Urothelium cell line (cell line): ENCODE measurements at places on chromosomes 3 and 15.

GRCh38 chr3:172142864-172143451, 103.6 kb downstream of the FNDC3B start:
- DNase-seq: no peak

DNA sequence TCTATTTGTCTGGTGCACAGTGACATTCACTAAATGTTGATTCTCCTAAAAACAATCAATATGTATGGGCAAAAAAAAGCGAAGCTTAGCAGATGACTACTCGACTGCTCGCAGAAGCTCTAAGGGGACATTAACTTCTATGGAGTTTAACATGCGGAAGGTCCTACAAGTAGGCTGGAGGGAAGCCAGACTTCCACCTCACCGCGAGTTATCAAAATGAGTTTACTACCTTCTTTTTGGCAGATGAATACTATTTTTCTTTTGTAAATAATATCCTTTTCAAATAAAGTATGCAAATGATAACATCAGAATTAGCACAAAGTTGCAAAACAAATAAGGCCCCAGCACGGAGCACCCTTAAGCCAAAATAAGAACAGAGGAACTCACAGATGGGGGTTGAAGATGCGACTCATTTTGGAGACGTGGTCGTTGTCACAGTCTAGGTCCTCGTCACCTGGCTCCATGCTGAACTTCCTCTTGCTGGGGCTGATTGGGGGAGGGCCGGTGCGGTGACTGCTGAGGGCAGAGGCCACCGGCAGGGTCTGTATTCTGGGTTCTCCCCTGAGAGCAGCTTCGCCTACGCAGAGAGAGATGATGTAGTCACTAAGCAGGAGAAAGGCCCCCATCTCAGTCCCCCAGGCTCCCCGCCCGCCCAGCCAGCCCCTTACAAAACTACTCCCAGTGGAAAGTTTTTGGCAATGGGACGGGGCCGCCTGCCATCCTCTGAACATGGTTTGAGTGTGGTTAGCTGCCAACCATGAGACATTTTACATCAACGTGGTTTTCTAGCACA, 42.1 kb downstream of the VGLL4 start:
- DNase-seq: no peak

DNA sequence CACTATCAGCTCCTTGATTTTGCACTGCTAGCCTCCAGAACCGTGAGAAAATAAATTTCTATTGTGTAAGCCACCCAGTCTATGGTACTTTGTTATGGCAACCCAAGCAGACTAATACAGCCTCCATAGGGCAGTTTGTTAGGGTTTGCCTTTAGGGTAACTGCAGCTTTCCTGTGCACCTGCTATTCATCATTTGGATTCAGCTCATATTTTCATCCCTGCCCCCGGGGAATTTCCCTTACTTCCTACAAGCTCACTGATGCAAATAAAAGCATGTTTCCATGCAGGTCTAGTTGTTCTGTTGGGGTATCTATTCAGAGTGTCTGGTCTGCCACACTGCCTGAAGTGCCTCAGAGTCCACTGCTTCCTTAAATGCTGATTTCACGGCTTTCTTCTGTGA, 48.6 kb upstream of the ATOSA start:
- DNase-seq: no peak

- no peak for DNase-seq
Observed at GRCh38 chr3:66856533-66856932, 141.6 kb upstream of the KBTBD8 start.

GRCh38 chr3:11776346-11776745, 70.3 kb downstream of the TAMM41 start:
- no peak for DNase-seq

DNA sequence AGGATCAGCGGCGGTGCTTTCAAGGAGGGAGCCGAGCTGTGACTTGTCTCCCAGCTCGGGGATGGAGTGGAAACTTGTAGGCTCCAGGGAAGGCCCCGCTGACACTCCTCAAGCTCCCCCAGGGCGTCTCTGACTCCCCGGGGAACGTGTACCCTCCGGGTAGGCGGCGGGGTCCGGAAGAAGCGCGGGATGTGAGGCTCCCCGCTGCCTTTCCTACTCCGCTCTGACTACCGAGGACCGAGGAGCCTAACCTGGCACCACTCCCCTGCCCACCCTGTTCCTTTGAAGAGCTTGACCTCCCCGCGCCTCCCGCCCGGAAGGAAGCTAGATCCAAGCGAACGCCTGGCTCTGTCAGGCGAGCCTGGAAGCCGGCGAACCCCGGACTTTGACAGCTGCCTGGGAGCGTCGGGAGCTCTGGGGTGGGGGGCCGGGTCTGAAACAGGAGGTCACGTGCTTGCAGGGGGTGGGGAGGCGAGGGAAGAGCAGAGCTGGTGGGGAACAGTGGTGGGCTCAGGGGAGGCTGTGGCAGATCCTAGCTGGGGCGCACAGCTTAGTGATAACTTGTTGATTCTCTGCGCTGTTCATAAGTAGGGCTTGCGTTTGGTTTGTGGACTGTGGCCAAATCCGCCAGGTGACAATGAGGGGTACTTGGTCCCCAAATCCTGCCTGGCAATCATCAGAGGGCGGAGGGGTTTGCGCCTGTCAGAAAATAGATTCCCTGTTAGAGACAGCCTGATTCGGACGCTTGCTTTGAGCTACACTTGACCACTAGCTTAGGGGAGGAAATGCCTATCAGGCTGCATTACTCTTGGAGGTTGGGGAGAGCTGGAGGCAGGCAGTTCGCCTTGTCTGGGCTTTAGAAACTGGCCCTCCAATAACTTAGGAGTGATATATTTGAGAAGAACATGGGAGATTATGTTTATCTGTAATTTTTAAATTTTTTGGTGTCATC, 1.2 kb downstream of the CLSTN2 start:
- DNase-seq: peak; percentile 10

- DNase-seq: no peak
Observed at GRCh38 chr3:32334675-32335074, 57.0 kb upstream of the CMTM7 start.

DNA sequence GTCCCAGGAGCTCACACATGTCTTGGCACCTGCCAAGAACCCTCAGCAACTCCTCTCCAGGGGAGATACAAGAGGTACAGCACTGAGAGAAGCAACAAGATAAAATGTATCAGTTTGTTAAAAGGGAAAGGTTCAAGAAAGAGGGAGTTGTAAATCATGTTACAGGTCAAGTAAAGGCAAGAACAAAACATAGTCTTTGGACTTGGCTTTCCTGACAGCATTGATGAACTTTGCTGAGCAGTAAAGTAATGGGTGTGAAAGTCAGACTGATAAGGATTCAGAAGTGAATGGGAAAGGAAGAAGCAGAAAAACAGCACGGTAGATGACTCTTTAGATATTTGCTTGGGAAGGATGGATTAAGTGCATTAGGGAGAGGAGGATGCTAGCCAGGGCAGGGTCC, 27.1 kb downstream of the MBNL1 start:
- DNase-seq: no peak

GRCh38 chr15:68418611-68419161, 13.3 kb downstream of the ITGA11 start:
- no peak for DNase-seq

- peak; percentile 16 for DNase-seq
Observed at GRCh38 chr3:149489060-149489690, 14.7 kb downstream of the TM4SF4 start.

DNA sequence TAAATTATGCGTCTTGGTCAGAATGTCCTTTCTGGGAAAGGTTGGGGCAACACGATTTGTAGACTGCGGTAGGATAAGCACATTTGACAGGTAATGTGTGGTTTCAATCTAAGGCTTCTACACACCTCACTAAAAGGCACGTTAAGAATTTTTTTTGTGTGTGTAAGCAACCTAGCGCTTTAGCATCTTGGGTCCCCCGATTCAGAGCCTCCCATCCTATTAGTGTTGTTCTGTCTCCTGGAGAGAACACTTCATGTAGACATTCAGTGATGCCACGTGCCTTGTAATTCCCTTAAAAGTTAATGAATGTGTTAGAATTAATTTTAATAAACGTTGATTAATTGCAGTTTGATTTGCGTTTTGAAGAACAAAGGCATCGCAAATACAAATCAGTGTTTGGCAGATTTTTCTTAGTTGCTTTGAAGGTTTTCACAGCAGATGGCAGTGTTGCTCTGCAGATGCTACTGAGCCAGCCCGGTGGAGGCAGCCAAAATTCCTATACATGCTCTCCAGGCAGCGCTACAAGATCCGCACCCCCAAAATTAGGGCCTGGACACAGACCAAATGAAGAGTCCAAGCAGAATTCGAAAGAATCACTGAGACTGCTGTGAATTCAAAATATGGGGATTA, 63.5 kb downstream of the OTOL1 start:
- DNase-seq: peak; percentile 26

DNA sequence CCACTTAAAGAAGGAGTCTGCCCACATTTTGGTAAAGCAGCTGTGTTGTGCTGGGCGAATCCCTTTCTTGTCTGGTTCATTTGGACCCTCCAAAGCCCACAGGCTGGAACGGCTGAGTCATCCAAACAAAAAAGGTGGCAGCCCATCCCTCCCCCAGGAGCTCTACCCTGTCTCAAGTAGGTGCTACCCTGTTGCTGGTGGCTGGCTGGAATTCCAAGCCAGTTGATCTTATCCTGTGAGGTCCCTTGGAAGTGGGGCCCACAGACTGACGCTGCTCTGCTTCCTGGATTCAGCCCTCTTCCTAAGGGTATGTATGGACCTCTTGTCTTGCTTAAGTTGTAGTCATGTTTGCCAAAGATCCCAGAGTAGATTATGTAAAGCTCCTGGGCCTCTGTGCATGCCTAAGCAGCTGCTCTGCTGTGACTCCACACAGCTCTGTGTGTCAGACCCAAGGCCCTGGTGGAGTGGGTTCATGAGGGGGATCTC, 44.5 kb downstream of the CCR1 start:
- DNase-seq: peak; percentile 62

DNA sequence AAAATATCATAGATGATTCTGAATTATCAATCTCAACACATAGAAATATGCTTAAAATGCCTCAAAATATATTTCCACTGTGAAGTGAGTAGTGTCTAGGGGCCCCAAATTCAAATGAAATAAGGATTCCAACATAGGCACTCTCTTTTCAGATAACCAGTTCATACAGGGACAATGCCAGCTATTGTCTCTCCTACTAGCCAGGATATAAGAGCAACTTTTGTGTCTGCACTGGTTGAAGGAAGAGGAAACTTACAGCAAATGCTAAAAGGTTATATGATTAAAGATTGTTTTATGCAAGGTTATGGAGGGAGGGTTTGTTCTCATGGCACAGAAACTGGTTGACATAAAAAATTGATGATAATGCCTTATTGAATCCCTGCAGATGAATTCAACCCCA, 579.4 kb upstream of the ALCAM start:
- no peak for DNase-seq

DNA sequence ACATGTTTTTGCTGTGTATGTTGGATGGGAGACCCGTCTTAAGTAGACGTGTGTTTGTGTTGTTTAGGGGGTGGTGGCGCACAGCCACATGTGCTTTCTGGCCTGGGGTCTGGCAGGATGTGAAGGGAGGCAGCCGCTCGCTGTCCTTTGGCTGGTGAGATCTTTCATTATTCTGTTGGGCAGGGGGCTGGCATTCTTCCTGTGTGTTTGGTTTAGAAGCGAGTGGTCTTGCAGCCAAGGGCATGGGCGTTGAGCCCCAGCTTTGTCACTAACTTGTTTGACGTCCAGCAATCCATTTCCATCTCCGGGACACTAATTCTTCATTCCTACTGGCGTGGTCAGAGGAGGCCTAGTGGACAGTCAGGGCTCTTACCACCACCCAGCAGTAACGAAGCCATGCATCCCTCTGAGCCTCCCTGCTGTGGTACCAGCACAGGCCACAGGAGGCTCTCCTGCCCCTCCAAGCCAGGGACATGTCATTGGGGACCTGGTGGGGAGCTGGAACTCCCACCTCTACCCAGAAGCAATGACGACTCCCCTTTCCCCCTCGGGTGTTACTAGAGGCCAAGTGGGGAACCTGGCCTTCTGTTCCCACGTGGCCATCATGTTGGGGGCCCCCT, 10.7 kb downstream of the THSD4 start:
- DNase-seq: no peak

- no peak for DNase-seq
Observed at GRCh38 chr15:41605566-41605965, 46.6 kb downstream of the TYRO3 start.

- DNase-seq: no peak
Observed at GRCh38 chr3:58366699-58367098, 34.0 kb downstream of the PXK start.

DNA sequence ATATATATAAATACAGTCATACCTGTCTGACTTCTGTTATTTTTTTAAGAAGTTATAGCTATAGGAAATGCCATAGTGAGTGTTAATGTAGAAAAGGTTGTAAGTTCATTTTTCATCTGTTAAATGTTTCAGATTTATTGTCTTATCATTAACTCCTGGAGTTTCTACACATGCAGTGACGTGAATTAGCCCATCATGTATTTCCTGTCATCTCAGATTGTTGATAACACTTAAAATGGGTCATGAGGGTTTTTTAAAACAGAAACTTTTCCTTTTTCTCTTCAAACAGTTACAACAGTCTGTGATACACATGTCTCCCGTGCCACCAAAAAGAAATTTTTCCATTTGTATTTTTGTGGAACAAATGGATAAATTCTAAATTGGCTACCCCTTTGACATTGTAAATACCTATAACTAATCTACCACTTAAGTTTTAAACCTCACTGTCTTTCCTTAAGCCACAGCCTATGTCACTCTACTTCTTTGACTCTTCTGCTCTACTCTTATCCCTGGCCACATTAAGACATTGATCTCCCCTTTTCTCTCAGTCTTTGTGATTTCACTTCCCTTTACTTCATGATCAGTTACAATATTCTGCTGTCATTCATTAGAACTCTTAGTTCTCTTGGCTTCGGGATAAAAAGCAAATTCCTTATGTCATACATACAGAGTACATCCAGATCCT, 89.1 kb downstream of the NEO1 start:
- DNase-seq: no peak

DNA sequence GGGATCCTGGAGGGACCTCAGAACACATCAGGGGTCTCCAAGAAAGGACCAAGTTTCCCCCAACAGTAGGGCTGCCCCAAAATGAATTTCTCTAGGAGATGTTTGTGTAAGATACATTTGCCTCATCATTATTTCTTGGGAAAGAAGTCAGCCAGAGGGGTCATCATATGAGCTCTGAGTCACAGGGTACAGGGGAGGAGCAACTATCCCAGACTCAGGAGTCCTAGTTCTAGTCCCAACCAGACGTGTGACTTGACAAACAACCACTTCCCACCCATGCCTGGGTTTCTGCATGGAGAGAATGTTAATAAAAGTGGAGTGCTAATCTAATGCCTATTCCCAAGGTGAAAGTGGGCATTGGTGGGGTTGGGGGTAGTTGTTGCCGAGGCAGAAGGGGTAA, 144.1 kb downstream of the ALDH1A2 start:
- no peak for DNase-seq

GRCh38 chr3:98530676-98531075, 1.1 kb upstream of the GPR15 start:
- no peak for DNase-seq

DNA sequence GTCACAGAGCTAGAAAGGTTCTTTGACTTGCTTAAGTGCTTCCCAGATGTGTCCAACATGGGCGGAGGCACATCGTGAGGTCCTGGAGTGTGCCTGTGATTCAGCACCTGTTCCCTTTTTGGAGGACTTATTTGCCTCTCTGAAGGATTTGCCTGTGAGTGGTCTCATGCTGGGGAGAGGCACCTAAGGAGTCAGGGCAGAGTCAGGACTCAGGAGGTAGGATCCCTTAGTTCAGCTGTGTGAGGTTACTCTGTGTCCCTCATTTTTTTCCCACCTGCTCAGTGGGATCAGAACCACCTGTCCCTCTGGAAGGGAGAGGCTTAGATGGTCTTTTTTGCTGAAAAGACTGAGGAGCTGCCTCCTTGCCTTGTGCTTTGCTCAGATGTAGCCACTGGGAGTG, 3.0 kb downstream of the ZNF589 start:
- no peak for DNase-seq
